ENCODE measurements at places on chromosomes 7 and 10.

GRCh38 chr7:73521636-73522104, 423 bp downstream of the BAZ1B start:
- DNase-seq, result no peak

DNA sequence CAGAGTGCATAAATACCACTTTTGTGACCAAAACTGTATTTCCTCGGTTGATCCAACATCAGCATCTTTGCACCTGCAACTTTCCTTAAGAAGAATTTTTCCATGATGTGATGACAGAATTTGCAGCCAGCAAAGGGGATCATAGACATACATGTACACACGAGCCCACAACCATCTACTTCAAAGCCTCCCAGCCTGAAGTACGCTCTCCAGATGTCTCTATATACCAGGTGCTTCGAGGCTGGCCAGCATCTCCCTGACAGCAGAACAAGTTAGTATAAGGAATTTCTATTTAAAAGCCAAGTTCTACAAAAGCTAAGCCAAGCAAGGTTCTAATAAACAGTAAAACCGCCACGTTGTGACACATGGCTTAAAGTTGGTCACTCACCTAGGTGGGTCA, 328.5 kb downstream of the KCNMA1 start:
- DNase-seq, result no peak

DNA sequence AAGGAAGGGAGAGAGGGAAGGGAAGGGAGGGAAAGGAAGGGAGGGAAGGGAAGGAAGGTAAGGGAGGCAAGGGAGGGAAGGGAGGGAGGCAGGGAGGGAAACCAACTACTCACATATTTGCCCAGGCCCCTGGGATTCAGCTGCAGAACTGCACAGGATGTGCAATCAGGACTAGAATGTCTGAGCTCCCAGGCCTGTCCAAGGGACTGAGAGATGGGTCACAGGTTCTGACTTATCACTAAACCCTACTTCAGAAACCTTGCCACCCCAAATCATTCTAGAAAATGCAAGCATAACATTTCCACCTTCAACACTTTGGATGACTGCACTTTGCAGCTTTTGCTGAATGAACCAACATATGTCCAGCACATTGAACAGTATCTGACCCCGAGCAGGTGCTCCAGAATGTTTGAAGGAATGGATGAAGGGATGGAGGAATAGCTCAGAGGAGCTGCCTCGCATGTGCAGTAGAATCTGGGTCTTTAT, 245.3 kb downstream of the KCNMA1 start:
- no peak for DNase-seq

DNA sequence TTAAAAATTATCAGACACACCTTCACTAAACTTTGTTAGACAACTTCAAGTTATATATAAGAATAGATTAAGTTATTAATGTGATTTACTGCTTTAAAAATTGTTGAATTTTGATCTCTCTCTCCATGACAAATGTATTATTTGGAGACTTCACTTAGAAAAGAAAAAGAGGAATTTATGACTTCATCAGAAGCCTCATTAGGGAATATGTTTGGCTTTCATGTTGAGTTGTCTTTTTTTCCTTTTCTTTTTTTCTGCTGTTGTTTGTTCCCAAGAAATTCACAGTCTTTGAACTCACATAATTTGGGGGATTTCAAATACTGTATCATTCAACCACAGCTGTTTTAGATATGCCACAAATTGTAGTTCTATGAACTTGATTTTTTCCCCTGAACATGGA, 149.5 kb downstream of the PPP1R9A start:
- DNase-seq, result no peak

GRCh38 chr10:33047655-33048054, 89.6 kb upstream of the ITGB1 start:
- DNase-seq, result no peak

- no peak for DNase-seq
Observed at GRCh38 chr10:72323108-72323749, 31.5 kb downstream of the DNAJB12 start.

- DNase-seq, result no peak
Observed at GRCh38 chr10:94361171-94361794, 1.5 kb downstream of the NOC3L start.

- DNase-seq, result peak; percentile 73
Observed at GRCh38 chr7:117072620-117073118, 119.4 kb downstream of the ST7 start.

GRCh38 chr10:5892007-5892406, 2.0 kb downstream of the FBH1 start:
- no peak for DNase-seq

- DNase-seq, result no peak
Observed at GRCh38 chr10:53997953-53998352, 803.1 kb downstream of the PCDH15 start.

- DNase-seq, result no peak
Observed at GRCh38 chr10:132363921-132364593, 32.1 kb downstream of the LRRC27 start.

DNA sequence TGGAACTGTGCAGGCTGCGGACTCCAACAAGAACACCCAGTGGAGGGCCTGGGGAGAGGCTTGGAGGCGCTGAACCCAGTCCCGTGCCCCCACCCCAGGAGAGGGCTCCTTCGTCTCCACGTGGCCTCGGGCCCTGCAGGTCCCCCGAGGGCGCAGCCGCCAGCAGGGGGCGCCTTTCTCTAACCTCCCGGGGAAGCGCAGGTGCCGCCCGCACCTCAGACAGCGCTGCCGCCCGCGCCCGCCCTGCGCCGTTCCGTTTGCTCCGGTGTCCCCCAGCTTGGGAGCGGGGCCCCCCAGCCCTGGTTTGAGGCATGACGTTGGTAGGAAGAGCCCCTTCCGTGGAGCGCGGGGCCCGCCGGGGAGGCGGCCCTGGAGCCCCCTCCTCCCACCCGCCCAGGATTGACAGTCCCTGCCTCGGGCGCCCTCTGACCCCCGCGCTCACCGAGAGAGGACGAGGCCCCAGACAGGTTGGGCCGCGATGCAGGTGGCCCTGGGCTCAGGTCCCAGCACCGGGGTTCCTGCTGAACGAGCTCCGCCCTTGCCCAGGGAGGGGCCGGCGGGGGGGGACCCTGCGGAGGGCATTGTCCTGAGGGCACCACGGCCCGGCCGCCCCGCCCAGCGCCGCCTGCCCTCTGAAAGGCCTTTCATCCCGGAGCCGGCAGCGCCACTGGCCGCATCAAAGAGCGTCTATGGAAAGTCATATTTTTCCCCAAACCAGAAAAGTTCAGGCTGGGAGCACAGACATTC, 42.8 kb downstream of the FOXL3 start:
- no peak for DNase-seq

DNA sequence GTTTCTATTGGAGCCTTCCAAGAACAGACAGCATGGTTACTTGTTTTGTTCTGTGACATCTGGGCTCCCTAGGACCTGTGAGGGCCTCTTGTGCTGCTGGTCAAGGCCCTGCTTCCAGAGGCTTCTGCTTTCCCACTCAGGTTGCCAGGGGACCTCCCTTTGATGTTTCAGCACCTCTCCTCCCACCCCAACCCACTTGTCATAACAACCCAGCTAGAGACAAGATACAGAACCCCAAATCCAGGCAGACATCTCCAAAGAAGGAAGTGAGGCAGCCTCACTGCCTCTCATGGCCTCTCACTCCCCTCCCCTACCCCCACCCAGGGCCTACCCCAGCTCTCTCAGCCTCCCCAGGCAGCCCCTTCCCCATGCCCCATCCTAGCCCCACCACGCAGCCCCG, 11.3 kb downstream of the NFKB2 start:
- DNase-seq, result no peak

DNA sequence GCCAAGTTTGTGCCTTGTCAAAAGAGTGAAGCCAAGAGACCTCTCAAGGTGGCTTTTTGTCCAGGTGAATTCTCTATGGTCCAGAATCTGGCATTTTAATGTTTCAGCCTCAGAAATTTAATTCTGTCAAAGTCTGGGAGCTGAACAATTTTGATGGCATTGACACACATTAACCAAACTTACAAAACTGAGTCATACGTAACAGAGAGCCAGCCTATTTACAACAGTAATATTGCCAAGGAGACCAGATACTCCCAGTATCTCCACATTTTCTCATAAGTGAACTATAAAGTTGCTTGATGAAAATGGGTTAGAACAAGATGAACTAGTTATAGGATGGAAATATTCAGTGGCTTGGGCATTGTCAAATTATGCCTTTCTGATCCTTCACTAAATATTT, 43.8 kb downstream of the PDE6C start:
- no peak for DNase-seq

DNA sequence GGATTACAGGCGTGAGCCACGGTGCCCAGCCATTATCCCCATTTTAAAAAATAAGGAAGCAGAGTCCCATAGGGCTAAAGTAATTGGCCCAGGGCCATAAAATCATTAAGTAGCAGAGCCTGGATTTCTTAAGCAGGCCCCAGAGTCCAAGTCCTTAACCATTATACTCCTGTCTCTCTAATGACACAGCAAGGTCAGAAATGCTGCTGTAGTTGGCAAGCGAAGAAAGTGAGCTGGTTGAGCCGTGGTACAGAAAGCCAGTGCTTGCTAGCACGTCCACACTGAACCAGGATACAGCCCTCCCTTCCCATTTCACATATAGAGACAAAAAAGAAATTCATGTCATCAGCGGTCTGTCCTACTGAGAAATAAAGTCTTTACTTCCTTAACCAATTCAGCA, 562.7 kb downstream of the GALNT17 start:
- no peak for DNase-seq

DNA sequence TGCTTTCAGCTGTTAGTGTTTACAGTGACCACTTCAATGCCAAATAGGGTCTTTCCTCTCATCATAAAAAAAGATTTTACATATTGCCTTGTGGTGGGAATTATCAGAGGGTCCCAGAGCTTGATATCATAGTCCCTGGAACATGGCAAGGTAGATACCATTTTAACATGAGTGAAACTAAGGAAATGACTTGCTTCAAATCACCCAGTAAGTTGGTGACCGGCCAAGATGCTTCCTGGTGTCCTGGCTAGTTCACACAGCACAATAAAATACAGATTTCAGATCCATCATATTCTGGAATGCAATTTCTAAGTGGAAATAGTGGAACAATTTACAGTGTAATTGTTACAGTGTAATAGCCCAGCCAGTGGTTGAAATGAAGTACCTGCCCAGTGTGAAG, 36.6 kb downstream of the CNNM1 start:
- no peak for DNase-seq

DNA sequence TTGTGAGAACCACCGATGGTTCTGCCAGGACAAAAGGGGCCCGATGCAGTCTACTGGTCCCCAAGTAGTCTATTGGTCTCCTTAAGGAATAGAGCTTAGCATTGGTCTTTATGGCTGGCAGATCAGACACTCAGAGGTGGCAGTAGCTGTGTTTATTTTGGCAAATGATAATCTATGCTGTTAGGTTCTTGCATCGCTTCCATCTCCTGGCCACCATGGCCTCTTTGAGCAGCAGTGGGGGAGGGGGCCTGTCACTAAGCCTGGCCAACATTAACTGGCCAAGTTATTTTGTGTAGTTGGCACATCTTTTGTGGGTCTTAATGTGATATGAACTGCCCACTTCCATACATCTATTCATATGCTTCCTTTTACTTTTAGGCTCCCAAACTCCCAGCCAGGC, 4.5 kb upstream of the ZC3HAV1 start:
- no peak for DNase-seq

DNA sequence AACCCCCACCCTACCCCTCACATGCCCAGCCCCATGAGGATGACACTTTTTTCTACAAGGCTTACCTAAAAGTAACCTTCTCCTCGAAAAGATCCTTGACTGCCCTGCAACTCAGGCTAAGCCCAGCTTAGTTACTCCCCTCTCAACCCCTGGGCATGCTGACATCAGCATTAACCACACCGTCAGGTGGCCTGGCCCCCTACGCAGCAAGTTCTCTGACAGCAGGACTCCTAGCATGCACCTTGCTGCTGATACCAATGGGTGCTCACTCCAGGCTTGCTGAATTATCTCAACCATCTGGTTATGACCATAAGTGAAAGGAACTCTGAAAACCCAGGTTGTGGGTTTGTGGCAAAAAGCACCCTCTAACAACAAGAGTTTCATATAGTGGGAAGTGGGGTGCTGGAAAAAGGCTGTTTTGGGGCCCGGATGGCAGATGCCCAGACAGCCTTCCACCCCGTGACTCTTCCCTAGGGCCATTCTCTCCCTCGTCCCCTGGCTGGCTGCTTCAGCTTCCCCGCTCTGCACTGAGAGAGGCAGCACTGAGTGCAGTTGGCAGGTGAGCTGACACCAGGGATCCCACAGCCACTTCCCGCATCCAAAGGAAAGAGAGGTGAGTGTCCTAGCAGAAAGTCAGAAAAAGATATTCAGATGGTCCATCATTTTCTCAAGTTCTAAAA, 518.9 kb downstream of the KCNMA1 start:
- DNase-seq, result no peak

GRCh38 chr10:98404571-98405359, 10.2 kb downstream of the PYROXD2 start:
- DNase-seq, result no peak

DNA sequence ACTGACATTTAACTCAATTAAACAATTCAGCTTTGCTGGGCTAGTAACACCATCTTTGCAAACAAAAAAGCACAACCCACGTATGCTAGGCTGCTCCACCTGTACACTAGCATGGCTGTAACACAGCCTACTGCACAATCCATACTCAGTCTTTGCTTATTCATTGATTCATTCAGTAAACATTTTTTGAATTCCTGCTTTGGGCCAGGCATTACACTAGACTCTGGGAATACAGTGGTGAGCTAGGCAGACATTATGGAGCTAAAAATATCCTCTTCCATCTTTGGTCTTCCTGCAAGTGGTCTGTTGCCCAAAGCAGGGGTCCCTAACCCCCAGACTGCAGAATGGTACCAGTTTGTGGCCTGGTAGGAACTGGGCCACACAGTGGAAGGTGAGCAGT, 9.9 kb downstream of the CNNM1 start:
- DNase-seq, result peak; percentile 84

DNA sequence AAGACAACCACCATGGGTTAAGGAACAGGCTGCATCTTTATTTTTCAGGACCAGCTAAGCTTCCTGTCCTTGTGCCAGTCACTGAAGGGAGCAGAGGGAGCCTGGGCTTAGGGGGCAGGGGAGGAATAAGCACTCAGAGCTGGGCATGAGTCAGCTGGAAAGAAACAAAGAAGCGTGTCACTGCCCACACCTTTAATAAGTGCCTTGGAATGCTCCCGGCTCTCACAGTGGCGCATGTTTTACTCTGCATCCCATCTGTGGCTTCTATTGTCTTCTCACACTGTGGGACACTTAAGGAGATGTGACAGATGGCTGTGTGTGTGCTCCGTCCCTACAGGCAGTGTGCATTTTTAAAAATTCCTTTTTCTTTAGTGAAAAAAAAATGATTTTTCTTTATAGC, 71.7 kb downstream of the MTURN start:
- DNase-seq, result no peak
